ENCODE measurements at places on chromosomes 16 and 17.

DNA sequence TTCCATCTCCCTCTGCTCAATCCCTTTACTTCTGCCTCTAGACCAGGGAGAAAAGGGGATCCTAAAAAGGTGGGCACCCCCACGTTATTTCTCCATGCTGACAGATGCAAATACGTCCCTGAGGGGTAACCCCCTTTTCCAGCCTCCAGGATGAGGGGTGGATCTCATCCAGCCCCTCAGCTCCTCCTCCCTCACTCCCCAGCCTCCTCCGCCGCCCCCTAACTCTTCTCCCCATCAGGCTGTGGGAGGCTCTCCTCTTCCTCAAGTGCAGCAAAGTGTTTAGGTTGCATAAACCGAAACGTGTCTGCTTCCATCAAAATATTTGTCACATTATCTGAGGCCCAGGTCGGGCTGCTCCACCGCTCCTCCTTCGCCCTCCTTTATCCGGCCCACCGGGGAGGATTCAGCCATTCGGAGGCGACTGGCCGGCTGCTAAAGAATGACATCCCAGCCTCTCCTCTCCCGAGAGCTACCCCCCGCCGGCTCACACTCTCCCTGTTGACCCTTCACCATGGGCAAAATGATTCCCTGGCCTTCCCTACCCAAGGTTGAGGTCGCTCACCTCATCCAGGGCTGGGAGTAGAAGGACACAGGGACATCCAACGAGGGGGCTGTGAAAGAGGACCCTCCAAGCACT, 1.2 kb upstream of the C1QL1 start:
- no peak for DNase-seq

GRCh38 chr16:89012622-89012995, 35.6 kb upstream of the CBFA2T3 start:
- no peak for DNase-seq

DNA sequence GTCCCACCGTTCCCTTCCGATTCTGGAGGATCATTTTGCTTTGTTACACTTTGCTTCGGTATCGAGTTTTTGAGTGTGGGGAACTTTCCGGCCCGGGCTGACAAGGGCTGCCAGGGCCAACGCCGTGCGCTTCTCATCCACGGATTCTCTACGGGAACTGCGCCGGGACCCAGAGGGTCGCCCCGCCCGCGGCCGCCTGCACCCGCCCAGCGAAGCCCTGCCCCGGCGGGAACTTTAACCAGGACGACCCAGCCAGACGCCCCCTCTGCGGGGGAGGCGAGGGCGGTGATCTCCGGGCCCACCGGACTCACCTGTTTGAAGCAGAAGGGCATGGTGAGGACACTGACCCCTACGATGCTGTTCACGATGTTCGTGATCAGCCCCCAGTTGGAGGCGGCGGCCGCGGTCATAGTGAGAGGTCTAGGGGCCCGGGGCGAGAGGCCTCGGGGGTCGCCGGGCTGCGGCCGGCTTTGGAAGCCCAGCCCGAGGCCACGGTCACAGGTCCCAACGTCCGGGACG, 536 bp downstream of the SLC38A10 start:
- no peak for DNase-seq

DNA sequence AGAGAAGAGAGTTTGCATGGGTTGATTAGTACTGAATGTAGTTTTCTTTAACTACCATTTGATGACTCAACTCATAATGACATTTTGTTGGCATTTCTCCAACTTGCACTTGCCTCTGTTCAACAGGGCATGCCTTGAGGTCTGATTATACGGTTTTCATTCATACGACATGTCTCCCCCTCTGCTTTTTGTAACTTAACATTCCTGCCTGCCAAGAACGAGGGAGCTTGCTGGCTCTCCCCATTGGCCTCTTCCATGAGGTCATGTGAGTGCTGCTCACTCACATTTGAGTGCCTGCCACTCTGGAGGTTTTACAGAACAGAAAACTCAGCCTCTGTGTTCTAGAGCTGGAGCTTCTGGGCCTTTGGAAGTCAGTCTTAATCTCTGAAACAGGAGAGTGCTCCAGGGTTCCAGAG, 19.7 kb downstream of the MAP2K6 start:
- DNase-seq = no peak

DNA sequence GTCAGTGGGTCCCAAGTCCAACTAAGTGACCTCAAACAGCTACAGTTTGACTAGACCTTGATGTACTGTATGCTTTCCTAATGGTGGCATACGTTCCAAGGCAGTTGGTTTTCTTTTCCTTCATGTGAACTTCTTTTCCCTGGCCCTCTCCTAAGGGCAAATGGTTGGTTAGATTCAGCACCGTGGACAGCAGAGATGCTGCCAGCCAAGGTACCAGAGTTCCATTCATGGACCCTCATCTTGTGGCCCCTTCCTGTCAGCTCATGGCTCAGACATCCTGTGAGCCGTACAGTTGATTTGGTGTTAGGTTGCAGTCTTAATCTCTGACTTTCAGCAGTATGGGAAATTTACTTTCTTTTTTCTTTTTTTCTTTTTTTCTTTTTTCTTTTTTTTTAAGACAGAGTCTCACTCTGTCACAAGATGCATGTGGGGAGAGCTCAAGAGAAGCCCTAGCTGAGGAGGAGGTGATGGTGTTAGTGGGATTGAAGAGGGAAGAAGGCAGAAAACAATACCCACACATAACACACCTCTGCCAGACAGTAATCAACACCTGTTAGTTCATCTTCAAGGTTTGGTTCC, 122.4 kb downstream of the USP31 start:
- no peak for DNase-seq

- peak; percentile 61 for DNase-seq
Measured at GRCh38 chr17:29588562-29589411, 661 bp downstream of the GIT1 start.

- DNase-seq = no peak
Measured at GRCh38 chr17:40203131-40203530, 16.0 kb upstream of the WIPF2 start.

- DNase-seq = no peak
Measured at GRCh38 chr17:12738624-12739023, 50.7 kb upstream of the ARHGAP44 start.

- DNase-seq = no peak
Measured at GRCh38 chr17:28711723-28712031, at the start of gene PROCA1. Gene PROCA1 (minus strand): TSS chr17:28711888. CDS start chr17:28711660, 228 bp downstream.

- DNase-seq = no peak
Measured at GRCh38 chr17:82202981-82203380, 9.7 kb downstream of the CCDC57 start.

GRCh38 chr17:80786887-80787286, 204.8 kb upstream of the CHMP6 start:
- no peak for DNase-seq

- no peak for DNase-seq
Measured at GRCh38 chr17:33469911-33470310, 176.8 kb upstream of the ASIC2 start.

- DNase-seq = no peak
Measured at GRCh38 chr17:50621574-50622031, 13.1 kb upstream of the ABCC3 start.

- DNase-seq = no peak
Measured at GRCh38 chr17:4540687-4541327, 14.4 kb downstream of the MYBBP1A start.

DNA sequence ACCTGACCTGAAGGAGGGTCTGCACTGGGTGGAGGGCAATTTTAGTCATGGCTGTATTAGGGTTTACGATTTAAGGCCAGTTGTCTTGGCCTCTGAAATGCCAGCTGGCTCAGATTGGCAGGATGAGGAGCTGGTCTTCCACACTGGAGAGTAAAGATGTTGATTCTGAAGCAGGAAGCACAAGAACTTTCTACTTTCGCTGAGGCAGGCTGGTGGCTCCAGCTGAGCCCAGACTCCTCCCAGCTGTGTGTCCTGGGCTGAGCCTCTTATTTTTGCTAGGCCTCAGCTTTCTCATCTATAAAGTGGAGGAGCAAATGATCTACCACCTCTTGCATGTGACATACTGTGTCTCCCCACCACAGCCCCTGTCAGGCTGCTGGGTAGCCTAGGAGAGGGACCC, 74.4 kb downstream of the MRM1 start:
- no peak for DNase-seq

- DNase-seq = no peak
Measured at GRCh38 chr16:87486282-87486681, 6.5 kb downstream of the ZCCHC14 start.

DNA sequence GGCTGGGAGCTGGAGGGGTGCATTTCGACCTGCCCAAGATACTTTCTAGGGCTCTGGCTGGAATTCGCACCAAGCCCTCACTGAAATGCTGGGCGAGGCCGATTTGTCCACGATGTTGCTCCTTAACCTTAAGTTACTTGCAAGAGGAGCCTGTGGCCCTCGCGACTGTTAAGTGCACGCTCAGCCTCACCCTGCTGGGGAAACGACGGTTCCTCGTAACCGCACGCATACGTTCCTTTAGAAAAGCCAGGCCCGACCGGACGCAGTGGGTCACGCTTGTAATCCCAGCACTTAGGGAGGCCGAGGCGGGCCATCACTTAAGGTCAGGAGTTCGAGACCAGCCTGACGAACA, 607 bp upstream of the NCOR1 start:
- no peak for DNase-seq

DNA sequence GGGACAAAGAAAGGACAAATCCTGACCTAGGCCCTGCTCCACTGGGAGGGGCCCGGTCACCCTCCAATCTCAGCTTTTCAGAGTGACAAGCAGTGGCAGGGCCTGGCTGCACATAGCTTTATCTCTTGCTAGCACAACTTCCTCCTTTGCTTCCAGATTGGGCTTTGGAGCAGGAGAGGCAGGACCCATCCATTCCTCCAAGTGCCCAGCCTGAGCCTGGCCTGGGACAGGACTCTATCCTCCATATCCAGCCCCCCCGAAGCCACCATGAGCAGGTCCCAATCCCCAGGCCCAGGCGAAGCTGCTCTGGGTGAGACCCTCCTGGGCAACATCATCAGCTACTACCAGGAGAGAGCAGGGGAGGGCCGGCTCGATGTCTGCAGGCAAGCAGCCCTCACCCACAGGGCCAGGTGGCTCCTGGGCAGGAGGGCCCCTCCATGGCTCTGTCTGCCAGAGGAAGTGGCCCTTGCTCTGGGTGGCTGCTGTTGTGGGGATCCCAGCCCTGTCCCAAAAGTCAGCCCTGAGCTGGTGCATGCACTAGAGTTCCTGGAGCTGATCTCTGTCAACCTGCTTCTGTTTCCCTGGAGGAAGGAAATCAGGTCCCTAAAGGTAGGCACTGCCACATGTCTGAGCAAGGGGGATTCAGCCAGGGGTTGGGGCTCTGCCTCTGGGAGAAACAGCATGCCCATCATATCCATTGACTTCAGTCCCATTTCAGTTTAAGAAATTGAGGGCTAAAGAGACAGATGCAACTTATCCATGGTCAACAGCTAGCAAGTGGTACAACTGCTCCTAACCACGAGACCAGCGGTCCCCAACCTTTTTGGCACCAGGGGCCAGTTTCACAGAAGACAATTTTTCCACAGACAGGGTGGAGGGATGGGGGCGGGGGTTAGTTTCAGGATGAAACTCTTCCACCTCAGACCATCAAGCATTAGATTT, 58.9 kb downstream of the TK2 start:
- DNase-seq = no peak

GRCh38 chr16:78599271-78599670, 499.8 kb downstream of the WWOX start:
- no peak for DNase-seq
